ENCODE measurements at places on chromosomes 5 and 9. TPM values are rescaled to one million over a fixed set of nuclear protein-coding genes. Genes with fewer than 3 reads are reported as not detected.

- DNase-seq, result no peak
Observed at GRCh38 chr9:69975681-69976080, 68.0 kb upstream of the MAMDC2 start.

DNA sequence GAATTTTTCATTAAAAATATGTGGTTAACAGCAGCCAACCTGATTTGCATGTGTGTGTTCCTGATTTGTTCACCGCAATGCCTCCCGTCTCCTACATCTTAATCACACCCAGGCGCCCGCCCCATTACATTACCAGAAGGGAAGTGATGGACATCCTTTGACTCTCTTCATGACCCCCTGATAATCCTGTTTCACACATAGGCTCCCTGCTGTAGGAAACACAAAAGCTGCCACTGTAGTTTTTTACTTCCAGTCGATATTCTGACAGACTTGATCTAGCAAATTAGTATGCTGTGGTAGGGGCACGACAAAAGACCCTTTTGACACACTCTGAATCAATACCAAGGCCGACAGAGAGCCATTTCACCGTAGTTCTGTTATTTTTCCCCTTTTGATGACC is 287.8 kb upstream of the ISL1 start:
- no peak for DNase-seq

DNA sequence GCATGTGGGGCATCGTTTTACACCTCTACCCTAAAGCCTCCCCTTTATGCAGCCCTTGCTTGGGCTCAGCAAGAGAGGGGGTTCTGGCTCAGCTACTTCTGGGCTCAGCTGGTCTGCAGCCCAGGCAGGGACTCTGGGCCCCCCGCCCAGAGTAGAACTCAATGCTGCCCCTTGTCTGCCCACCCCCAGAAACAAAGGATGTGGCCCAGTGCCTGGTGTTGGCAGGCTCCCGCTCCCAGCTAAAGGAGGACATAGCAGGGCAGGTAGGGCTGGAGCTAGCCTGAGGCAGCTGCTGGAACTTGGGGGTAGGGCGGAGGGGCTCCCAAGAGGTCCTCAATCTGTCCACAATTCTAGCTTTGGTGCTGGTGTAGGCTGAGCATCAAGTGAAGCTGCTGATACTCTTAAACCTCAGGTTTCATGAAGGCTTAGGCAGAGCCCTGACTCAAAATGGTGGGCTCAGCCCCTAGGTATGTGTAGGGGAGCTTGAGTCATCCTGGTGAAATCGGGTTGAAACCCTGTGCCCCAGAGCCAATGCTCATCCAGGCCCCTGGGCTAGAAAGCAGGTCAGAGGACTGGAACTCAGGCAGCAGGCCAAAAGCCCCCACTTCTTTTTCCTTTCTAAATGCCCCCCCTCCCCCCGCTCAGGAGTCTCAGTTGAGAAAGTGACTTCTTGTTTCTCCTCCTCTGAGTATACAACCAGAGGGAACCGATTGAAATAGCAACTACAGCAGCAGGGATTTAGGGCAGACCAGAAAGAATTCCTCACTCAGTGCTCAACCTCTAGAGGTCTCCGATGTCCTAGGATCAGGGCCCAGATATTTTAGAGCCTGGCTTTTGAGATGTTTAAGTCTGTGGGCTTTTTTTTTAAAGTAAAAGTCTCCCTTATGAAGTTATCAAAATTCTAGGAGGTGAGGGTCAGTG is 11.4 kb downstream of the PSD2 start:
- no peak for DNase-seq

The CDC26 gene
- total RNA-seq, result 16.7 TPM

The FBXO10 gene
- total RNA-seq, result 56.9 TPM

The INSL4 gene
- total RNA-seq, result not detected

Measured in gastrocnemius medialis (tissue), 4 donors.